NCI-H2029 (cell line): ENCODE measurements at places on chromosomes 6 and 20.
A peak's percentile ranks its signal among the peaks of the same experiment; 100 is the strongest.

- no peak for DNase-seq
Measured at GRCh38 chr20:36642136-36642535, 3.9 kb downstream of the SLA2 start.

DNA sequence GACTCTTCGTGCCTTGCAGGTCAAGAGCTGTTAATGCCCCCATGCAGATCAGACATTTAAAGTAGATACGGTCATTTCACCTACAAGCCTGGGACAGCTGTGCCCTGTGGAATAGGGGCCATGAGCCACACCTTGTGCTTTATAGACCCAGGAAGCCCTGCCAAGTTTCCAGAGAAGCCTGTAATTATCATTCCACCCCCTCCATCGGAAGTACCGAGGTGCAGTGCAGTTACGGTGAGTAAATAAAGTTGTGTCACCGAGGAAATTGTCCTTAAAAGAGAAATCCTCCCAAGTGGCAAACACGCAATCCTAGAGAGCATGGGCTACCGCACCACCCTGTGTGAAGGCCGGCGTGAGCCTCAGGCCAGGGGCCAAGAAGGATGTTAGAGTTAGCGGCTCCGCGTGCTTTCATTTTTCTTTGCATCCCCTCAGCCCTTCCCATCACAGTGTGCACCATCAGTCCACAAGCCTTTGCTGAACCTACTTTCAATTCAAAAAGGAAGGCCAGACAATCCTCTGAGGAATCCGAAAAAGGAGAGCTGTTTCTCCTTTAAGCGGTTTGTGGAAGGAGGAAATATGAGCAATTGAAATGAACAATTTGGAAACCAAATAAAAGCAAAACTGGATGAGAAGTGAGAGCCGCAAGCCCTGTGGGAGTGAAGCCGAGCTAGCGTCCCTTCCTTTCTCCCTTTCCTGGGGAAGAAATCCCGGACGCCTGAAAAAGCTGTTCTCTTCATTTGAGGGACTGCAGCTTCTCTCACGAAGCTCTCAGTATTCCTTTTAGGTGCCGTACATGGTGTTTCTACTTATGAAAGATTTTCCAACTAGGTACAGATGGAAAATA, 183.3 kb upstream of the PDE10A start:
- peak; percentile 48 for DNase-seq

DNA sequence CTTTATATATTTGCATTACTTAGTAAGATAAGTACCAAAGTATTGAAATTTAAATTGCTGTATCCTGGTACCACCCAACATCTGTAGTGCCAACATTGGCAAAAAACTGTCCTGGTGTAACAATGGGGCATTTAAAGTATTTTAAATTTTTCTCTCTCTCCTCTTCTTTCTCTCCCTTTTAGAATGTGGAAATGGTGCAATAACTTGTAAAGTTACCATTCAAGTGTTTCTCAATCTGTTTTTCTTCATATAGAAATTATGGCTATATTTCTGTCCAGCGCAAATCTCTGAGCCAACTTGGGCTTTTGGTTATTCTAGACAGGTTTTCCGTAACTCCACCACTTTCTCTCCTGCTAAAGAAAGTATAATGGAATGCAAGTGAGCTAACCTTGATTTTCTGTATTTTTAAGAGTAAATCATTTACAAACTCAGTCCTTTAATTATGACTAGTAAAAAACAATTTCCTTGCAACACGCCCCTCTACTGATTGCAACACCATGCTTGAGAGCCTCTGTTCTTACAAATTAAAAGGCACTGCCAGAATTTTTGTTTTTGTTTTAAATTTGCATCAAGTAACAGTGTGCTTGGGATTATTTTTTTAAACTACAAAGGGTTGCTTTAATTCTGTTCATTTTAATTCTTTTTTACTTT, 324.2 kb upstream of the CITED2 start:
- DNase-seq: no peak

- no peak for DNase-seq
Measured at GRCh38 chr6:35064757-35065440, 76.2 kb downstream of the TCP11 start.

- no peak for DNase-seq
Measured at GRCh38 chr6:127177030-127177922, 58.8 kb downstream of the RSPO3 start.

DNA sequence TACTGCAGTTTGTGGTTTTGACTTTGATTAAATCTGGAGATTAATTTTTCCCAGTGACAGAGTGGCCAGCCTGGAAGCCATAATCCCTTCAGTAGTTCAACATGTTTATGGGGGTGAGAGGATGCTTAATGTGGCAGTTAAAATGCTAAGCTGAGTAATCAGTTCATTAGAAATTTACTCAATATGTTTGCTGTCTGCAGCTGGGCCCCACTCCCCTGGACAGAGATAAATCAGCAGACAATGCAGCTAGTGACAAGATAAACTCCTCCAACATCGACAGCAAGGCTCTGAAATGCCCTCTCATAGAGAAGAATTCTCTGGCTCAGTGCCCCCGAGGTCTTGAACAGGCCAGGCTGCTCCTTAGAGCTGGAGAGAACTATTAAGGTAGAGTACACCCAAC, 101.9 kb downstream of the LRFN2 start:
- DNase-seq: no peak

DNA sequence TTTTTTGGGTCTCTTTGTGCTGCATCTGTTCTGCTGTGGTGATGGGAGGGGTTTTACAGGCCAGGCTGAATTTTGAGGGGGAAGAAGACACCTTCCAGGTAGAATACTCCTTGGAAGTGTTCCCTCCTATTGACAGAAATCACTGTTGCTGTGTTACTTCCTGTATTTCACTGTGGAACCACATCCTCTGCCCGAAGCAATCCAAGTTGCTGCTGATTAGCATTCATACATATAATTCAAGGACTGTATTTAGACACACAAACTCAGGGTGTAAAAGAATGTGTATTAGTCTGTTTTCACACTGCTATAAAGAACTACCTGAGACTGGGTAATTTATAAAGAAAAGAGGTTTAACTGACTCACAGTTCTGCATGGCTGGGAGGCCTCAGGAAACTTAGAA, 50.6 kb upstream of the TMEM244 start:
- DNase-seq: no peak

- DNase-seq: no peak
Measured at GRCh38 chr20:62725596-62726268, 17.1 kb downstream of the NTSR1 start.

DNA sequence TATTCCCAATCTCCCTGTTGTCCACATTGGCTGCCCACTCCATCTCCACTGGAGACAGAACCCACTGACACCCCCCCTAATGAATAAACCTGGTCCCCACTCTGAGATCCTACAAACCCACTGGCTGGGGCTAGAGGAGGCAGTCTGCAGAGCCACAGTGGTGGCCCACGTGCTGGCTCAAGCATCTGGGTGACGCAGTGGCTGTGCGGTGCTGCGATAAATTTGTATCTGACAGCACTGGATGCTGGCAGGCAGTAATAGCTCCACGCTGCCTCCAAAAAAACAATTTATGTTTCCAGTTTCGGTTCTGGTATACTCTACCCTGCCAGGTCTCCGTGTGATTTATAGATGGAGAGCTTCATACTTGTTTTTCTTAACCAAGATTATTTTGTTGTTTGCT, 87.1 kb upstream of the SYNDIG1 start:
- no peak for DNase-seq

GRCh38 chr6:4564801-4565271, 211.4 kb upstream of the CDYL start:
- peak; percentile 86 for DNase-seq

GRCh38 chr6:12245763-12246718, 44.1 kb upstream of the EDN1 start:
- no peak for DNase-seq

DNA sequence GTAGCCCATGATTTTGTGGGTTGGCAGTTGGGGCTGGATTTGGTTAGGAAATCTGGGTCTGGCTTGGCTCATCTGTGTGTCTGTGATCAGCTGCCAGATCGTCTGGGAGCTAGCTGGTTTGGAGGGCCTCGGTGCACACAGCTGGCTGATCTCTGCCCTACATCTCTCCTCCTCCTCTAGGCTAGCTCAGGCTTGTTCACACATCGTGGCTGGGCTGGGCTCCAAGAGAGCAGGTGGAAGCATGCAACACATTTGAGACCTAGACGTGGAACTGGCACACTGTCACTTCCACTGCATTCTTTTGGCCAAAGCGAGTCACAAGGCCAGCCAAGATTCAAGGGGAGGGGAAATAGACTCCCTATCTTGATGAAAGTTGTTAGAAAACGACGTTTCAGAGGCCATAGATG, 15.9 kb downstream of the NDUFAF5 start:
- peak; percentile 95 for DNase-seq

GRCh38 chr20:36498386-36499179, 42.7 kb upstream of the MYL9 start:
- DNase-seq: no peak
